ENCODE measurements at places on chromosomes 4 and X.
A peak's percentile ranks its signal among the peaks of the same experiment; 100 is the strongest.

DNA sequence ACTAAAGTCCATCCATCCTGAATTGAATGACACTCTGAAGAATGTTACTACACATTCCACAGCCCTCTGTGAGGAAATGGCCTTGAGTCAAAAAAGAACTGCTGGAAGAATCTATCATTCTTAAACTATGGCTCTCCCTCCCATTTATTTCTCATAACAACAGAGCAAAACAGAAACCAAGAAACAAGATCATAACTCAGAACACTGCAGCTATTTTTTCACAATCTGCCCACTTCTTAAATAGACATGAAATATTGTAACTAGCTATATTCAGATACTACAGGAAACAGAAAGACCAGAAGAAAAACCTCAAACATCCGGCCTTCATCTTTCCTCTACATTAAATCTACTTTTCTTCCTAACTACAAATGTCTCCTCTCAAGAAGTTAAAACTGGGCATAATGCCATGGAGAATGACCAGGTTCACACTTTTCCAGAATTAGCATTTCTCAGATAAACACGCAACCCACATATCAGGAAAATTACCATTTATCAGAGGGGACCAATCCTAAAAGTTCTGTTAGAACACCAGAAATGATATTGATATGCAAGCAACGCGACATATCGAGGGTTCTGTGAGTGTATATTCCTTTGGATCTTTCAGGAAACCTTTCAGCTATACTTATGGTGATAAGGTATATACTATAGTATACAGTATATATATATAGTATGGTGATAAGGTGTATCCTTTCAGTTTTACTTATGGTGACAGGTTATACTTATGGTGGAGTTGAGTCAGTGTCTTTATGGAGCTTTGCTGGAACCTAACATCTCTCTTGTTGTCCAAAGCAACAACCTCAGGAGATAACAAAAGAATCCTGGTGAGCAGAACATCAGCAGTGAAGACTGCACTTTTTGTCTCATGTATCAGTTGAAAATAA lies 60.4 kb upstream of the IRF2 start:
- DNase-seq, result no peak

- no peak for DNase-seq
Observed at GRCh38 chr4:132504438-132504837, 644.7 kb upstream of the PCDH10 start.

DNA sequence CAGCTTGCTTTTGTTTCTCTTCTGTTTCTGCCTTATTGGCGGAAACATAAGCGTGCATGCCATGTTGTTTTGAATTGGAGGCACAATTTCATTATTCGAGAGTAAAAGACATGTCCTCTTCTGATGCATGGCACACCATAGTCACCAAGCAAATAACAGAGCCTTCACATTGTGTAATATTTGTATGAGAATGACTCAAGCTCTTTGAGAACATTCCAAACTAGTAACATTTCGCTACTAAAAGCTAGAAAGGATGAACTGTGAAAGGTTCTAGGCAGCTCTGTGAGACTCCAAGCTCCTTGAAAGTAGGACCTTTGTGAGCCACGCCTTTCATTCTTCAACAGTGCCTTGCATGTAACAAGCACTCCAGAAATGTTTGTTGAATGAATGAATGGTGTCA lies 9.2 kb upstream of the ANXA3 start:
- no peak for DNase-seq

GRCh38 chr4:7411896-7412553 lies 22.7 kb downstream of the PSAPL1 start:
- peak; percentile 14 for DNase-seq

Measured in posterior cingulate gyrus (tissue), 11 donors.